ENCODE measurements at places on chromosomes 4 and X.

GRCh38 chr4:123233136-123233768, 163.3 kb upstream of the SPRY1 start:
- DNase-seq = no peak

- no peak for DNase-seq
These were observed 42.0 kb downstream of the PSAPL1 start for GRCh38 chr4:7392438-7393421.

DNA sequence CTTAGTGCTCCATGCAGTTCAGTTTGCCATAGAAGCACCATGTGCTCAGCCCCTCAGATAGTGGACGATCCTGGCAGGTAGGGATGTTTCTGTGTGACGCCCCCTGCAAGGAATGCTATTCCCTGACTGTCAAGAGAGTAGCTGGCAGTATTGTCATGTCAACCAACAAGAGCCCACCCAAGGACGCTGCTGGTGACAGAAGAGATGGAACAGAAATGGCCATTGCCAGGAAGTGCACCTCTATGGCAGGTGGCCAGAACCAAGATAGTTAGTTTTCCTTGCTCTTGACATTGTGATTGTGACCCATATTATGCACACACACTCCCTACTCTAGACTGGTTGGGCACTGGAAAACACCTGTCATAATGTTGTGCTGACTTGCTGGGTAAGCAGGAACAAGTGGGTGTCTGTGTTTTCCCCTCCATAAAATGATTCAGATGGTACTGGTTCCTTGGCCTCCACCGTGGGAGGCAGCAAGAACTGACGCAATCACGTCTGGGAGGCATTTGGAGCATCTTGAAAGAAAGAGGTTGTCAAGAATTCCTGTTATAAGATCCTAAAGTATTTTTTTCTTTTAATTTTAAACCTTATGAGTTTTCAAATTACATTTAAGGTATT, 507.9 kb downstream of the MID1IP1 start:
- peak; percentile 10 for DNase-seq

DNA sequence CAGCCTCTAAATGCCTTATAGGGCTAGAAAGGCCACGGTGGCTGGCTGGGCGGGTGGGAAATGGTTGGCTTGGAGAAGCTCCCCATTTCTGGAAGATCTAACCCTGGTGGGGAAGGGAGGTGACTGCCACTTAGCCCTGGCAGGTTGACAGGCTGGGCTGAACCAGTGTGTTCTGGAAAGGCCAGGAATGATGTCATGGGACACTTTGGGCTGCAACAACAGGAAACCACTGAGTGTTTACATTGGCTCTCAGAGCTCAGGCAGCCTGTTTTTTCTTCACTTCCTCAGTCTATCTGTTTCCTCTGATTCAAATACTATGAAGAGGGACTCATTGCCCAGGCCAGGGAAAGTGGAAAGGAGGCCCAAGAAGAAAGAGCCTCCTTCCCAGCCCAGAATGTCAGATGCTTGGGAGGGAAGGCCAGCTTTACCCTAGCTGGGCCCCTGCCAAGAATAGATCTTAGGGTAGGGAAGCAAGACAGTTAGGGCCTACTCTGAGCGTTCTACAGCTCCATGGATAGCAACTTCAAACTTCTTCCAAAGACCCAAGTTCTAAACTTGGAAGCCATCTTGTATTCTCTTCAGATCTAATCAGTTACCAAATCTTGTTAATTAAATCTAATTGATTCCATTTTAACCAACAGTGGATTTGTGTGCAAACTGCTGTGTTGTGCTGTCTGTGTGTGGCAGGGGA, 65.8 kb upstream of the MSN start:
- DNase-seq = peak; percentile 60

- no peak for DNase-seq
These were observed 45.7 kb upstream of the GATB start for GRCh38 chr4:151806511-151806927.
